ENCODE measurements at places on chromosomes 7 and 10.

DNA sequence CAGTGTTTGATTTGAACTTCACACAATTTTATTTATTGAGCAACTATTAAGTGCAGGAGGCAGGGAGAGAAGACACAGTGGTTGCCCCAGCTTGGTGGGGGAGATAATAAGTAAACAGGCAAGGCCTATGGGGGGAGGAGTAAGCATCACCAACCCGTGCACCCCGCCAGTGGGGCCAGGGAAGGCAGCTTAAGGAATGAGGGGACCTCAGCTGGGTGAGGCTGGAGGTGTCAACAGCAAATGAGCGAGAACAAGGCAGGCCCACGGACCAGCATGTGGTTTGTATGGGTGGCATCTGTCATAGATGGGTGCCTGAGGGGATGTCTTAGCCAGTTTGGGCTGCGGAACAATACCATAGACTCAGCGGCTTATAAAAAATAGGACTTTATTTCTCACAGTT lies 24.1 kb upstream of the CRHR2 start:
- no peak for DNase-seq

DNA sequence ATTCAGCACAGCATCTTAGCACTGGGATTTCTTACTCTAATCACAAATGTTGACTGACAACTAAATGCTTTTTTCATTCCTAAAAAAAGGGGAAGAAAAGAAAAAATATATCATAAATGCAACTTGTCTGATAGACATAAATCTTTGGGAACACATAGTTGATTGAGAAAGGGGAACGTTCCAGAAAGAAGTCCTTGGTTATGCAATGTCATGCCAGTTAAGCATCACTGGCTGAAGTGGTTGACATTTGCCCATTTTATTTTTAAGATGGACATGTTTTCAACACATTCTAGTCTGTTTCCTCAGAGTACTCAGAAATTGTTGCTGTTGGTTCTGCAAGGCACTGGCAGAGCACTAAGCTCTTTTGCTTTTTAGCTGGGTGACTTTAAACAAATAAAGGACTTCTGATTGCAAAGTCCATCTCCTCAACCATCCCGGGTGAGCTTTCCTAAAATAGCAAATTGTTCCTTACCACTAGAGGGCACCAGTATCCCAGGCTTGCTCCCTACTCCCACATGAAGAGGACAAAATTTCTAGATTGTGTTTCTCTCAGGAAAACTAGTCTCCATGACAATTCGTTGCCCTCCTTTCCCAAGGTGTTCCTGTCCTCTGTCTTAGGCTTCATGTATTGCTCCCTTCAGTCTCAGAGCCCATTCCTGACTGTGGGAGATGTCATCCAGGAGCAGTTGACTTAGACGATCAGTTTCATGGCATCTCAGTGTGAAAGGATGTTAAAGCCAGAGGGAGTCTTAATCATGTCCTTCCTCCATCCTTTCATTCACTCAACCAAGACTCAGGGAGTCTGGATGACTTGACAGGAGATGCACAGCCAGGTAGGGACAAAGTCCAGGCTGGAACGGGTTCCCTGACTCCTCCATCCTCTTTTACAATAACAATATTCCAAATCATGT lies 23.9 kb downstream of the OPALIN start:
- DNase-seq, result no peak

- peak; percentile 26 for DNase-seq
These were observed 70.0 kb upstream of the CYP26C1 start for GRCh38 chr10:92990615-92991014.

GRCh38 chr7:7897949-7898515 lies 70.6 kb upstream of the GLCCI1 start:
- DNase-seq, result no peak

GRCh38 chr7:100826514-100827329 lies 601 bp downstream of the EPHB4 start:
- DNase-seq, result no peak

GRCh38 chr7:55887821-55888247 lies 578 bp downstream of the ZNF713 start:
- DNase-seq, result no peak

All from stimulated activated CD8-positive, alpha-beta memory T cell treated with anti-CD3 and anti-CD28 coated beads, Interleukin-4, amount 100 ng/mL, for 48 hours (primary cell).